Fibroblast of upper back skin (primary cell): ENCODE measurements at places on chromosomes 6 and 20.

- no peak for DNase-seq
Observed at GRCh38 chr6:31094389-31094881, 17.9 kb downstream of the C6orf15 start.

DNA sequence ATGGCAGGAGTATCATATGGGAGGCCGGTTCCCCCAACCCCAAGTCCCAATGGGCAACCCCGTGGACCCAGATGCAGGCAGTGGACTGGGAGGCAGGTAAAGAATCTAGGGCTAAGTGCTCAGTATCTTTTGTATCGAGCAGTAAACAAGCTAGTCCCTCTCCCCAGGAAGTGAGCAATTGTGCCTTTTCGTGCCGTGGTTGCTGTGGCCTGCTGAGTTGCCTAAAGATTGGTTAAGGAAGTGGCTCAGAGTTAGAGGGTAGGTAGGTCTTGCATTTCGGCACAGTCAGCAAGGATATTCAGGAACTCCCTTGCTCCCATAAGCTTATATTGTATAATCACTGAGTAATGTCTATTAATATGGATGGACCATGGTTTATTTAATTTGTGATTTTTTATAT is 1.3 kb upstream of the DNAH8 start:
- DNase-seq = no peak

DNA sequence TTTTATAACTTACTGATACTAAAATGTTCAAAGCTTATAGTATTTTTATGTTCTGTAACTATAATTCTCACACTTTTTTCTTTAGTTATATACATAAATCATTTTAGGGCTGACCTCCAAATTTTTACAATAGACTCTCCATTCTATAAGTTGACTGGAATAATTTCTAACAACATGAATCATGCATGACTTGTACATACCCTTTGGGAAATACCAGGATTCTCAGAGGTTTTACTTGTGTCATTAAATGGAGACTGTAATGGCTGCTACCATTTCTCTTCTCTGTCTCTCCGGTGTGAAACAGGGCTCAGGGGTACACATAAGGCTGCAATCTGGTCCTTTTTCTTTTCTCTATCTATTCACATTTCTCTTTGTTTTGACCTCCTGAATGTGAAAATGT is 222.2 kb upstream of the FLRT3 start:
- peak; percentile 54 for DNase-seq

- DNase-seq = no peak
Observed at GRCh38 chr6:110573136-110573535, 96.7 kb upstream of the SLC22A16 start.

DNA sequence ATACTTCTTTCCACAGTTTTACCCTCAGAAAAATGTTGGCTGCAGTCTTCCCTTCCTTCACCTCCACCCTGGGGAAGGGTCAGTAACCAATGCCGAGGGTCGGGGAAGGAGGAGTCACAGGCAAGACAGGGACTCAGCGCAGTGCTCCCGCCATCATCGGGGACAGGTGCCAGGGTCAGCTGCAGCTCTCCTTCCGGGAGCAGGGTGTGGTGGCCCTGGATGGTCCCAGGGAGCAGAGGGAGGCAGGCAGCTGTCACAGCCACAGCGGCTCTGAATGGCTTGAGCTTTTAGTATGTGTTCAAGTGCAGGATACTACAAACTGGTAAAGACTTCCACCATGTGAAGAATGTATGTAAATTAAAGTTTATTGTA is 26.0 kb upstream of the PI16 start:
- no peak for DNase-seq

- no peak for DNase-seq
Observed at GRCh38 chr20:7193681-7194080, 426.2 kb downstream of the BMP2 start.

GRCh38 chr6:137706083-137706750 is 160.8 kb upstream of the TNFAIP3 start:
- no peak for DNase-seq

- no peak for DNase-seq
Observed at GRCh38 chr20:36924167-36925045, 27.1 kb downstream of the SAMHD1 start.

- DNase-seq = peak; percentile 55
Observed at GRCh38 chr6:38012573-38012972, 193.0 kb downstream of the ZFAND3 start.

- DNase-seq = no peak
Observed at GRCh38 chr20:22285555-22285954, 298.8 kb downstream of the FOXA2 start.

DNA sequence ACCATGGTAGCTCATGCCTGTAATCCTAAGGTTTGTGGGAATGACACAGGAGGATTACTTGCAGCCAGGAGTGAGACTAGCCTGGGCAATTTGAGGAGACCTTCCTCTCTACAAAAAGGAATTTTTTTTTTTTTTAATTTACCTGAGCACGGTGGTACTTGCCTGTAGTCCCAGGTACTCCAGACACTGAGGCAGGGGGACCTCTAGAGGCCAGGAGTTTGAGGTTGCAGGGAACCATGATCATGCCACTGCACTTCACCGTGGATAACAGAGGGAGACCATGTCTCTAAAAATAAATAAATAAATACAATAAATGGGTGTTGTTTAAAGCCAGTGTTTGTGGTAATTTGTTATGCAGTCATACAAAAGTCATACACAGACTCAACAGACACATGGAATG is 2.4 kb upstream of the HLA-F start:
- no peak for DNase-seq

DNA sequence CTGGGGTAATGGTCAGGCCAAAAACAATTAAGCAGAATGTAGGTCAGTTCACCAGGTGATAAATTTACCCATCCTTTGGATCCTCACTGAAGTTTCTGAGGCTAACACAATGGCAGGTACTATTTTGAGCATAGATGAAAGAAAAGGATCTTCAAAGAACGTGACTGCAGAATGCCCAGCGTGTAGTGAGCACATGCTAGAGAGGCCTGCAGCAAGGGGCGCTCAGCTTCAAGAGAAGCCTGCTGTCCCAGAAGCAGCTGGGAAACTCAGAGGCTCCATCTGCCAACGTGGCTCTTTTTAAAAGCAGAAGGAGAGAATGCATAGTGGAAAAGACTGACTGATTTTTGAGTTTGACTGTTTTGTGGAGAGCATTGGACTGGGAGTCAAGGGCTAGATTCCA is 57.4 kb downstream of the CD83 start:
- no peak for DNase-seq

DNA sequence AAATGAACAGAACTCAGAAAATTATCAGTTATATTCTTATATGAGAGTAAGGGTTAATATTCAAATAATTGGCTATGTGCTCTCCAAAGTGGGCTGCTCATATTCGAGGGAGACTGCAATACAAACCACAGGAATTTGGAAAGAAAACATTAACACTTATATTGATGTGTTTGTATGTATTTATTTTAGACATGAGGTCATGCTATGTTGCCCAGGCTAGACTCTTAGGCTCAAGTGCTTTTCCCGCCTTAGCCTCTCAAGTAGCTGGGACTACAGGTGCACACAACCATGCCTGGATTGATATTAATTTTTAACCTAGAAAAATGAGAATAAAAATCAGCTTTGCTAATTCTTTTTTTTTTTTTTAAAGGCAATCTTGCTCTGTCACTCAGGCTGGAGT is 35.0 kb downstream of the BTBD9 start:
- no peak for DNase-seq

DNA sequence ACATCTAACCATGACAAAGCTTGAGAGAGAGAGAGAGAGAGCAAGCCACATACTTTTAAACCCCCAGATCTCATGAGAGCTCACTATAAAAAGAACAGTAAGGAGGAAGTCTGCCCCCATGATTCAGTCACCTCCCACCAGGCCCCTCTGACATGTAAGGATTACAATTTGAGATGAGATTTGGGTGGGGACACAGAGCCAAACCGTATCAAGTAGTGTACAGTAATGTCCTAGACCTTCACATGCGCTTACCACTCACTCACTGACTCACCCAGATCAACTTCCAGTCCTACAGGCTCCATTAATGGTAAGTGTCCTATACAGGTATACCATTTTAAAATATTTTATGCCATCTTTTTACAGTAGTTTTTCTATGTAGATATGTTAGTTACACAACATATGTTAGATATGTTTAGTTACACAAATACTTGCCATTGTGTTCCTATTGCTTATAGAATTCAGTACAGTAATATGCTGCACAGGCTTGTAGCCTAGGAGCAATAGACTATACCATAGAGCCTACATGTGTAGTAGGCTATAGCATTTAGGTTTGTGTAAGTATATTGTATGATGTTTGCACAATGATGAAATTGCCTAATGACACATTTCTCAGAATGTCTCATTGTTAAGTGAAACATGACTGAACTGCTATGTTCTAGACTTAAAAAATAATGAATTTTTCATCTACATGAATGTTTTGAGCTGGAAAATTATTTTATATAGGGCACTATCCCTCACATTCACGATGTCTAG is 11.7 kb downstream of the TSPYL1 start:
- peak; percentile 38 for DNase-seq

DNA sequence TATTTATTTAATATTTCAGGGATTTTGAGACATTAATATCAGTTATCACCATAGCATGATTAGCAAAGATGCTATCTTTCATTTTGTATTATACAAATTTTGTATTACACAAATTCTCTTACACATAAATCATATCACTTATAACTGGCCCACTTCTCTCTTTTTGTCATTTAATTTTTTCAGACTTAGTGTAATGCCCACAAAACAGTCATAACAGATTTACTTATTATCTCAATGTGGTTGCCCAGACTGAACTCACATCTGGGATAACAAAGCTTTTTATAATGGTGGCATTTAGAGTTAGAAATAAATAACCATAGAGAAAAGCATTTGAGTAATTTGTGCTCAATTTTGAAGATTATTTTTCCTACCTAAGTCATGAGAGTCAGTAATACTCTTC is 148.3 kb downstream of the TFAP2B start:
- no peak for DNase-seq

DNA sequence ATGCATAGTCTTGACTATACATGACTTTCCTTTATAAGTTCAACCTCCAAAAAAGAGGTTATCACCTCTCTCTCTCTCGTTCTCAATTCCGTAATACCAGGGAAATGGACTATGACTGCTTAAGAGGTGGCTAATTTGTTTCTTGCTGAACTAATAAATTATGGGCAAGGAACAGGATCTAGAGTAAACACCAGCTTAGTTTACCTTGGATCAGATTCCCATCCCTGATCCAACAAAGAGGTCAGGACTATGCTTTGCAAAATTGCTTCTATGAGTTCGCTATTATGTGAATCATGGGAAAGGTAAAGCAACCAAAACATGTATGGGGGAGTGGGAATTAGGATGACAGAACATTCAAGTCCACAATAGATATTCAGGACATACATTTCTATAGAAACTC is 630.7 kb downstream of the HACE1 start:
- no peak for DNase-seq

DNA sequence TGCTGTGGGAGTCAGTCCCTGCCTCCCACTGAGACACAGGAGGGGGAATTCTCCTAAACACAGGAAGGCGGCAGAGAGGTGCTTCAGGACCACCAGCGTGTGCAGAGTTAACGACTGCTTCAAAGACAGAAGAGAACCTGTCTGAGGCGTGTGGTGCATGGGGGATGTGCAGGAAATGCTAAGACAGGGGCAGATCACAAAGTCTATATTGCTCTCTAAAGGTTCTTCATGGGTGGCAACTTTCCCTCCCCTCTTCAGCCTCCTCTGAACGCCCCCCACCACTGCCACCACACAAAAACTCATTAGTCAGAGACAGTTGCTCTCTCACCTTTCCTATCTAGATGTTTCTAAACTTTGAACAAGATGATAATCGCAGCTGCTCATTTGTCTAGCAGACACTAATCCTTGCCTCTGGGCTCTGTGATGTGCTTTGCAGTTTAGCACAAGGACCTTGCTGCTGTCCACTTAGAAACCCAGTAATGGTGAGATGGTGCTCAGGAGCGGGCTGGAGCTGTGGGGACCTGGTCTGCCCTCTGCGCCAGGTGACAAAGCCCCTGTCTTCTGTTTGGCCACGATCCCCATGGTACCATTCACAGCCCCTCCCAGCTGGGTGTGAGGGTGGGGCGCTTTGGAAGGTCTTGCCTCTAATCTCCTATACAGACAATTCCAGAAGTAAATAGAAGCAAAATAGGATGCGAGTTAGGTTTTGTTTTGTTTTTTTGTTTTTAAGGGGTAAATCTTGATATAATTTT is 219.6 kb downstream of the NRN1 start:
- no peak for DNase-seq

- DNase-seq = no peak
Observed at GRCh38 chr6:40160826-40161225, 226.6 kb upstream of the MOCS1 start.

DNA sequence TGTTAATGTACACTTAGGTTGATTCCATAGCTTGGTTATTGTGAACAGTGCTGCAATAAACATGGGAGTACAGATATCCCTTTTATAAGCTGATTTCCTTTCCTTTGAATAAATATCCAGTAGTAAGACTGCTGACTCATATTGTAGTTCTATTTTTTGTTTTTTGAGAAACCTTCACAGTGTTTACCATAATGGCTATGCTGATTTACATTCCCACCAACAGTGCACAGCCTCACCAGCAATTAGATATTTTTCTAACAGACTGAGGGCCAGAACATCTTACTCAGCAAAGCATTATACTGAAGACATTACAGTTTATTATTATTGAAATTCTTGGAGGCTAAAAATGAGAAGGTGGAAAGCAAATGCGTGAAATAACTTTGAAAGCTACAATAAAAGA is 187.3 kb upstream of the HEY2 start:
- no peak for DNase-seq
